Regular cardiac myocyte (primary cell): ENCODE measurements at places on chromosomes 12 and 14. TPM values are rescaled to one million over a fixed set of nuclear protein-coding genes. Genes with fewer than 3 reads are reported as not detected.

CMKLR1 gene
- total RNA-seq: under 0.01 TPM in 1 of 2 replicates, not detected in the other

COX8C gene
- not detected in 2 replicates for total RNA-seq

RNASE7 gene
- total RNA-seq: not detected in 2 replicates

SLC35E3 gene
- total RNA-seq: 3.1 and 4.8 TPM in 2 replicates

ERP29 gene
- total RNA-seq: 42.4 and 88.5 TPM in 2 replicates

OTX2 gene
- total RNA-seq: not detected in 2 replicates

FGF23 gene
- under 0.01 TPM in 1 of 2 replicates, not detected in the other for total RNA-seq

RAB2B gene
- total RNA-seq: 26.8 and 29.0 TPM in 2 replicates

STAT6 gene
- 56.0 and 58.1 TPM in 2 replicates for total RNA-seq

CCDC175 gene
- not detected in 2 replicates for total RNA-seq

ANAPC7 gene
- total RNA-seq: 43.7 and 57.5 TPM in 2 replicates

GOLGA5 gene
- 62.1 and 69.9 TPM in 2 replicates for total RNA-seq

INSM2 gene
- total RNA-seq: under 0.01 TPM in 1 of 2 replicates, not detected in the other

RACGAP1 gene
- 27.1 and 123 TPM in 2 replicates for total RNA-seq

MYO1H gene
- total RNA-seq: not detected in 2 replicates

TAS2R42 gene
- not detected in 2 replicates for total RNA-seq

FSCB gene
- total RNA-seq: under 0.01 and 0.19 TPM in 2 replicates

ISCA2 gene
- 18.6 and 22.3 TPM in 2 replicates for total RNA-seq

ZFC3H1 gene
- 17.4 and 33.0 TPM in 2 replicates for total RNA-seq

TC2N gene
- total RNA-seq: 0.19 and 0.56 TPM in 2 replicates

CRIP1 gene
- total RNA-seq: 0.28 and 5.4 TPM in 2 replicates

HCAR1 gene
- total RNA-seq: 0.19 and 0.56 TPM in 2 replicates

NPFF gene
- total RNA-seq: not detected in 2 replicates

MYH6 gene
- not detected in 2 replicates for total RNA-seq

A2M gene
- total RNA-seq: 3.3 and 11.8 TPM in 2 replicates

LRRK2 gene
- 1.7 and 5.9 TPM in 2 replicates for total RNA-seq

KRT2 gene
- total RNA-seq: not detected in 2 replicates

CFAP54 gene
- 2.7 and 4.2 TPM in 2 replicates for total RNA-seq

NKX2-8 gene
- not detected in 2 replicates for total RNA-seq

RAB3IP gene
- 7.9 and 13.8 TPM in 2 replicates for total RNA-seq

HNF1A gene
- total RNA-seq: under 0.01 TPM in 1 of 2 replicates, not detected in the other

TM9SF1 gene
- total RNA-seq: 78.4 and 80.1 TPM in 2 replicates

KERA gene
- not detected in 2 replicates for total RNA-seq

CCDC91 gene
- 35.3 and 57.8 TPM in 2 replicates for total RNA-seq

OR6C2 gene
- not detected in 2 replicates for total RNA-seq

POTEG gene
- not detected in 2 replicates for total RNA-seq

SRRM4 gene
- total RNA-seq: not detected in 2 replicates

RD3L gene
- total RNA-seq: not detected in 2 replicates

VRTN gene
- total RNA-seq: not detected in 2 replicates

SIVA1 gene
- 89.4 and 154 TPM in 2 replicates for total RNA-seq

IQSEC3 gene
- 0.28 TPM in 1 of 2 replicates, not detected in the other for total RNA-seq

OAS1 gene
- 0.77 and 2.8 TPM in 2 replicates for total RNA-seq

HSPB8 gene
- total RNA-seq: 34.1 and 35.1 TPM in 2 replicates

FERMT2 gene
- total RNA-seq: 132 and 143 TPM in 2 replicates

GRIP1 gene
- under 0.01 and 0.96 TPM in 2 replicates for total RNA-seq

TAS2R31 gene
- 2.5 and 5.6 TPM in 2 replicates for total RNA-seq
